Fibroblast of lung (primary cell): ENCODE measurements at places on chromosomes 4 and X.
A peak's percentile ranks its signal among the peaks of the same experiment; 100 is the strongest.

- peak; percentile 39 for DNase-seq
These were observed 82.3 kb downstream of the PRSS12 start for GRCh38 chr4:118270492-118270891.

- DNase-seq = no peak
These were observed 18.8 kb upstream of the TBC1D8B start for GRCh38 chrX:106783716-106784115.

DNA sequence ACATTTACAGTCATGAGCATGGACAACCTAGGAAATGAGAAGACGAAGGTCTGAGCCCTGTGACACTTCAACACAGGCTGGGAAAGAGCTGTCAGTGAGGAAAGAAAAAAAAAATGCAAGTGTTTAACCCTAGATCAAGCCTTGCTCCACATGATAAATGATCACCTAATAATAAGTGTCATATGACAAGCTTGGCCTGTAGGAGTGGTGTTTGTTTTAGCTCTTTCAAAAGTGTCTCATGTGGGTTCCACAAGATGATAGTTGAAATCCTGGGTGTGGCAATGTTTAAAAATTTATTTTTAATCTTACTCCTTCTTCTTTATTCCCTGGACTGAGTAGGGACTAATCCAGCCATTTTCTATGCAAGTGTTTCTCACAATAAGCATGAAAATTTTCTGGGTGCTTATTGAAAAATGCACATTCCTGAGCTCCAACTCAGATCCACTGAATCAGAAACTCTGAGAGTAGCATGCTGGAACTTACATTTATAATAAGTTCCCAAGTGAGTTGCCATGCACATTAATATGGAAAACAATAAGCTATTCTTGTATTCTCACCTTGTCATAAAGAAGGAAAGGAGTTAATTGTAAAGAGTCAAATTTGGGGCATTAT is 138.3 kb downstream of the AREG start:
- DNase-seq = peak; percentile 36

DNA sequence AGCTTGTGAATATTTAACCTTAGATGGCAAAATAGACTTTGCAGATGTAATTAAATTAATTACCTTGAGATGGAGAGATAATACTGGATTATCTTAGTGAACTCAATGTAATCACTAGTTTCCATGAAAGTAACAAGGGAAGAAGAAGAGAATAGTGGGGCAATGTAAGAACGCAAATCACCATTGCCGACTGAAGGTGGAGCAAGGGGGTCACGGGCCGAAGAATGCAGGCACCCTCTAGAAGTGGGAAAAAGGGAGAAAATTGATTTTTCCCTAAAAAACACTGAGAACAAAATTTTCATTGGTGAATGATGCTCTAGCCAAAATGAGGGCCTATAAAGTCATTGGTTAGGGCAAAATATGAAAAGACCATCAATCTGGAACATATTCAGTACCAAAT is 375.6 kb upstream of the EPHA5 start:
- no peak for DNase-seq

- peak; percentile 25 for DNase-seq
These were observed 448.2 kb upstream of the FAT1 start for GRCh38 chr4:187171706-187172339.

DNA sequence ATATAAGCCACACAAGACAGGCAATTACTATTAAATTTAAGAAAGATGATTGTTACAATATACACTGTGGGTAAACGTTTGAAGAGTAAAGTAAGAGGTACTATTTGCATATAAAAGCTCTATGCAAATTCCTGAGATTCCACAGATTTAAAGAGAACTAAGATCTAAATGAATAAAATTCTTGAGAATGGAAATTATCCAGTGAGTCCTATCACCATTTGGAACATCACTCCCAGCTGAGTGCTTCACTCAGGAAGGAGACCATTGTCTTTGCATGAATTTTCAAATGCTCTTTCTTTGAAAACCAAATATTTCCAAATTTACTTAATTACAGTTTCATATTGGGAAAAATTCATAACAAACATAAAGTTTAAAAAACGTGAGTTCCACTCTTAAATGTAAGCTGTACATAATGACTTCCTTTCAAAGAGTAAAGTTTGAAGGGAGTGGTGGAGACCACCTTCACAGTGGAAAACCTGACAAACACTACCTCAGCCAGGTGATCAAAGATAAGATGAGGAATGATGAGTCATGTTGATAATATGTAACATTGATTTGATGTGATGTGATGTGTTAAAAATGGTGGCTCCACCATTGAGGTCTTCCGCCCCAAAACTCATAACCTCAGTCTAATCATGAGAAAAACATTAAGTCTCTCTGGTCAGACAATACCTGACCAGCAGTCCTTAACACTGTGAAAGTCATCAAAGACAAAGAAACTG is 159.9 kb downstream of the BANK1 start:
- DNase-seq = no peak

- no peak for DNase-seq
These were observed 819.5 kb downstream of the TECRL start for GRCh38 chr4:63589796-63590195.
